Temporal lobe (tissue), 4 donors: ENCODE measurements at places on chromosomes 3 and 15. TPM values are rescaled to one million over a fixed set of nuclear protein-coding genes. Genes with fewer than 3 reads are reported as not detected.

The SNX33 gene
- 1.7 TPM for total RNA-seq

The NEO1 gene
- 151 TPM for total RNA-seq

The STRIT1 gene
- not detected for total RNA-seq

The FGD5 gene
- total RNA-seq = 3.4 TPM

The CNTN3 gene
- total RNA-seq = 28.3 TPM

The GNAT1 gene
- not detected for total RNA-seq

The GPR156 gene
- 4.2 TPM for total RNA-seq

The OR5K2 gene
- not detected for total RNA-seq

The SIDT1 gene
- total RNA-seq = 3.7 TPM

The MST1R gene
- 0.49 TPM for total RNA-seq

The RARRES1 gene
- 1.2 TPM for total RNA-seq

The TMEM212 gene
- not detected for total RNA-seq

The QTRT2 gene
- total RNA-seq = 10.8 TPM

The SLC28A1 gene
- total RNA-seq = not detected

The THOC7 gene
- total RNA-seq = 40.1 TPM

The MKRN2OS gene
- total RNA-seq = not detected

The SLC6A11 gene
- total RNA-seq = 35.2 TPM

The SPTBN5 gene
- 0.25 TPM for total RNA-seq

The MNS1 gene
- total RNA-seq = 2.0 TPM

The FES gene
- 3.7 TPM for total RNA-seq

The ZDHHC23 gene
- 6.4 TPM for total RNA-seq

The ATP13A5 gene
- total RNA-seq = 0.49 TPM

The GORASP1 gene
- 18.2 TPM for total RNA-seq

The ARRDC4 gene
- 39.6 TPM for total RNA-seq

The FOXB1 gene
- total RNA-seq = not detected

The DNAJC13 gene
- total RNA-seq = 59.0 TPM

The GASK1A gene
- 4.9 TPM for total RNA-seq

The ZNF660 gene
- total RNA-seq = 11.3 TPM

The PSTPIP1 gene
- total RNA-seq = not detected

The PLA2G4B gene
- 3.7 TPM for total RNA-seq

The ISL2 gene
- total RNA-seq = not detected

The CYP8B1 gene
- total RNA-seq = not detected

The CTXN2 gene
- total RNA-seq = 0.25 TPM

The TP63 gene
- 0.25 TPM for total RNA-seq

The CCDC39 gene
- 0.49 TPM for total RNA-seq

The BTLA gene
- total RNA-seq = 0.25 TPM

The INAFM2 gene
- total RNA-seq = 11.3 TPM

The PTPRG gene
- 54.8 TPM for total RNA-seq

The CAMKV gene
- 189 TPM for total RNA-seq

The FBLN2 gene
- 9.1 TPM for total RNA-seq

The DPPA4 gene
- 0.98 TPM for total RNA-seq

The MITF gene
- 0.98 TPM for total RNA-seq

The ARPP19 gene
- total RNA-seq = 149 TPM

The PLSCR5 gene
- 0.25 TPM for total RNA-seq

The ULK4 gene
- 10.3 TPM for total RNA-seq
